ENCODE measurements at places on chromosomes 12 and 14.

DNA sequence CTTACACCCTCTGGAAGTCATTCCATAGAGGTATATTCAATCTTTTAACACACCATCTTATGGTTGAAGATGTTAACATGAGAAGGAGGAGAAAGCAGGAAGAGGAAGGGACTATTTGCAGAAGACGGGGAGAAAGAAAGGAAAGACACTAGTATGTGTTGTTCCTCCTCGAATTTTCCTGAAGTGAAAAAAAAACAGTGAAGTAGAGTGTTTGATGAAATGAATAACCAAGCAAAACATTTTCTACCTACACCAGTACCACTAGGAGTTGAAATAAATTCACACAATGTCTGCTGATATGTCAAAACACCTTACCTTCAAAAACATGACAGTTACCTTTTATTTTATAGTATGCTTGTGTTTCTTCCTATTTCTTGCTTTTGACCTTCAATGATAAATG is 1.4 kb upstream of the CNOT2 start:
- DNase-seq: no peak

GRCh38 chr12:68129979-68130378 is 29.6 kb downstream of the IFNG start:
- no peak for DNase-seq

- no peak for DNase-seq
These were observed 15.3 kb downstream of the NOC4L start for GRCh38 chr12:132159555-132160003.

DNA sequence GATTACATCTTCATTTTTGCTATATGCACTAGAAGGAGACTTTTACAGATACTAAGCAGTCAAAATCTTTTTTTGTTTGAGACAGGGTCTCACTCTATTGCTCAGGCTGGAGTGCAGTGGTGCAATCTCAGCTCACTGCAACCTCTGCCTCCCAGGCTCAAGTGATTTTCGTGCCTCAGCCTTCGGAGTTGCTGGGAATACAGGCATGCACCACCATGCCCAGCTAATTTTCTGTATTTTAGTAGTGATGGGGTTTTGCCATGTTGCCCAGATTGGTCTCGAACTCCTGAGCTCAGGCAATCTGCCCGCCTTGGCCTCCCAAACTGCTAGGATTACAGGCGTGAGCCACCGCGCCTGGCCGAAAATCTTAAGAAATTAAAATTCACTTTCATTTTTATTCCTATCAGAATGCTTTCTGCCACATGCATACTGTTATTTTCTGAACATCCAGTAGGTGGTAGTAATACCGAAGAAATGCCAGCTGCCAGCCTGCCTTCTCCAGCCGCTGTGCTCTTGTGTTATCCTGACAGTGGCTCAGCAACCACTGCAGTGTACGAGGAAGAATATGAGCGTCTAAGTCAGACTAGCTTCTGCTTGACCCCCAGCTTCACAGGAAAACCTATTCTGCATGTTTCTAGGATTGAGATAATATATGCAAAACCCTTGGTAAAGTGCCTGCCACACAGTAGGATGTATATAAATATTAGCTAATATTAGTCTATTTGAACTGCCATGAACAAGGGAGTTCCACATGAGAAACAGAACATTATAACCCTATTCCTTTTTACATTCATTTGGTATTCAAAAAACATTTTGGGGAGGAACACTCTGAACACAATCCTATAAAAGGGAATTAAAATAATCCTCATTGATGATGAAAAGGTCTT is 54.2 kb downstream of the RPAP3 start:
- peak; percentile 58 for DNase-seq

GRCh38 chr12:117052386-117053049 is 46.7 kb downstream of the TESC start:
- no peak for DNase-seq

DNA sequence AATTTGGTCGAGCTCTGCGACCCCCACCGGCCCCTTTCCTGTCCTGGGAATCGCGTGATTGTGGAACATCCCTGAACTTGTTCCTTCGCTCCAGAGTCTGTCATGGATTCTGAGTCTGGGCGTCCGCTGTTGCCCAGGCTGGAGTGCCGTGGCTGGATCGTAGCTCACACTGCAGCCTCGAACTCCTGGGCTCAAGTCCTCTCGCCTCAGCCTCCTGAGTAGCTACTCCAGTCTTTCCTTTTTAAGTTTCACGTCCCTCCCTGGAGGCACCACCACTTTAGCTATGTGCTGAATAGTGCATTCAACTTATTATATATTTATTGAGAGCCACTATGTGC is 698 bp downstream of the ACOT6 start:
- DNase-seq: no peak

DNA sequence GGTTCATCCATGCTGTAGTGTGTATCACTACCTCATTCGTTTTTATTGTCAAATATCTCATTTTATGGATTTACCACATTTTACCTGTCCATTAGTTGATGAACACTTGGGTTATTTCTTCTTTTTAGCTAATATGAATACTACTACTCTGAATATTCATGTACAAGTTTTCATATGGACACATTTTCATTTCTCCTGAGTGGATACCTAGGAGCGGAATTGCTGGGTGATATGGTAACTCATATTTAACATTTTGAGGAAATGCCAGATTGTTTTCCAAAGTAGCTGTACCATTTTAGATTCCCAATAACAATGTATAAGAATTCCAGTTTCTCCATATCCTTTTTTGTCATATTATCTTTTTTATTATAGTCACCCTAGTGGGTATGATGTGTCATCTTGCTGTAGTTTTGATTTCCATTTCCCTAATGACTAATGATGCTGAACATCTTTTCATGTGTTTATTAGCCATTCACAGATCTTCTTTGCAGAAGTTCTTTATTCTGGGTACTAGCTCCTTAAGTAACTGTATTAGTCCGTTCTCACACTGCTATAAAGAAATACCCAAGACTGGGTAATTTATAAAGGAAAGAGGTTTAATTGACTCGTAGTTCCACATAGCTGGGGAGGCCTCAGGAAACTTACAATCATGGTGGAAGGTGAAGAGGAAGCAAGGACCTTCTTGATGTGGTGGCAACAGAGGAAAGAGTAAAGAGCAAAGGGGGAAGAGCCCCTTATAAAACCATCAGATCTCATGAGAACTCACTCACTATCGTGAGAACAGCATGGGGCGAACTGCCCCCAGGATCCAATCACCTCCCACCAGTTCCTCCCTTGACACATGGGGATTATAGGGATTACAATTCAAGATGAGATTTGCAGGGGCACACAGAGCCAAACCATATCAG is 11.9 kb downstream of the NRDE2 start:
- no peak for DNase-seq

DNA sequence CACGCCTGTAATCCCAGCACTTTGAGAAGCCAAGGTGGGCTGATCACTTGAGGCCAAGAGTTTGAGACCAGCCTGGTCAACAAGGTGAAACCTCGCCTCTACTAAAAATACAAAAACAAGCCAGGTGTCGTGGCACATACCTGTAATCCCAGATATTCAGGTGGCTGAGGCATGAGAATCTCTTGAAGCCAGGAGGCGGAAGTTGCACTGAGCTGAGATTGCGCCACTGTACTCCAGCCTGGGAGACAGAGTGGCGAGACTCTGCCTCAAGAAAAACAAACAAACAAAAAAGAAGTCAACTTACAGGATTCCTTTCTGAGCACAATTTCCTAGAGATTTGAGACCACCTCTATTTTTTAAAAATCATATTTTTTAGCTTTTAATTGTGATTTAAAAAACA is 45.3 kb downstream of the DGLUCY start:
- DNase-seq: no peak

DNA sequence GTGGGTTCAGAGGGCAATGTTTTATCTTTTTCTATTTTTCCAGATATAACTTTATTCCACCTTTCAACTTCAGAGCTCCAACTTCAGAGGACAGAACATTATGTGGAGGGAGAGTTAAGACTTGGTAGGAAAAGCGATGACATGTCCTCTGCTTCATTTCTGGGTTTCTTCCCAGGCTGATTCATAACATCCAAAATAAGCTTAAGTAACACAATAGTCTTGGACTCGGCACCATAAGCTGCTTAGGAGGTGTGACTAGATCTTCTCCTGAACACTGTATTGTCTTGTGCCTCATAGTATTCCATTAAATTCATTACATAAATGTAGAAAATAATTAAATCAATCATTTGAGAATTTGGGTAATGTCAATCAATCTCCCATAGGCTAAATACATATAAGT is 95.5 kb upstream of the PDE3A start:
- DNase-seq: no peak

- no peak for DNase-seq
These were observed 123.4 kb downstream of the PTPRQ start for GRCh38 chr12:80567401-80567800.

DNA sequence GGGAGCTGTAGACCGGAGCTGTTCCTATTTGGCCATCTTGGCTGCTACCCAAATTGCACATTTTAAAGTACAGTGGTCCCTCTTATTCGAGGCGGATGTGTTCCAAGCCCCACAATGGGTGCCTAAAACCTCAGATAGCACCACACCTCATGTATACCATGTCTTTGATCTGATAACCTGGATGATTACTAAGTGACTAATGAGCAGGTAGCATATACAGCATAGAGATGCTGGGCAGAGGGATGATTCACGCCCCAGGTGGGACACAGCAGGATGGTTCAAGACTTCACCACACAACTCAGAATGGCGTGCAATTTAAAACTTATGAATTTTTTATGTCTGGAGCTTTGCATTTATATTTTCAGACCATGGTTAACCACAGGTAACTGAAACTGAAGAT is 255.0 kb downstream of the AKAP6 start:
- no peak for DNase-seq

DNA sequence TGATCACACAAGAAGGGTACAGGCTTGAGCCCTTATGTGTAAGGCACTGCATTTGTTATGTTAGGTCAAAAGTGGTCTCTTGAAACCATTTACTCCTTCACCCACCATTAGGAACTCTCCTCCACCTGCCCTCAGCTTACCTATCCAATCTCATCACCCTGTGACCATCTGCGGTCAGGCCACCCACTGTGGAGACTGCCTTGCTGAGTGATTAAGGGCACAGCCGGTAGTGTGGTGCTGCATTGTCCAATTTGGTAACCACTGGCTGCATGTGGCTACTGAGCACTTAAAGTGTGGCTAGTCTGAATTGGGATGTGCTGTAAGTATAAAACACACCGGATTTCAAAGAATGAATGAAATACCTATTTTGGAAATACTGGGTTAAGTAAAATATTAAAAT is 177.1 kb upstream of the PARP11 start:
- DNase-seq: no peak

DNA sequence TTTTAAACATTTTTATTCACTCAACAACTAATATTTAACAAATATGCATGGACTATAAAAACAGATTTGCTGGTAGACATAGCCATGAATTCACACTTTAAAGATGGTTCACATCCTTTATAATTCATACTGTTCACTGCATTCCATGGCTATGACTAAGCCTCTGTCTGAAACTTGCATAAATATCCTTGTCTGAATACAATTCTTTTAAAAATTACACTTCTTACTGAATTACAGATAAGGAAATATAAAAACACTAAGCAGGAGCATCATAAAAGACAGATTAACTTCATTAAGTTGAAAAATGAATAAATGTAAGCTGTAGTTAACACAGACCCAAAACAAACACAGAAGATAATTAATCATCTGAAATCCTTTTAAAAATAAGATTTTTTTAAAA is 53.8 kb downstream of the GXYLT1 start:
- no peak for DNase-seq

- DNase-seq: peak; percentile 62
These were observed 7.4 kb downstream of the SCARB1 start for GRCh38 chr12:124856132-124856841.

DNA sequence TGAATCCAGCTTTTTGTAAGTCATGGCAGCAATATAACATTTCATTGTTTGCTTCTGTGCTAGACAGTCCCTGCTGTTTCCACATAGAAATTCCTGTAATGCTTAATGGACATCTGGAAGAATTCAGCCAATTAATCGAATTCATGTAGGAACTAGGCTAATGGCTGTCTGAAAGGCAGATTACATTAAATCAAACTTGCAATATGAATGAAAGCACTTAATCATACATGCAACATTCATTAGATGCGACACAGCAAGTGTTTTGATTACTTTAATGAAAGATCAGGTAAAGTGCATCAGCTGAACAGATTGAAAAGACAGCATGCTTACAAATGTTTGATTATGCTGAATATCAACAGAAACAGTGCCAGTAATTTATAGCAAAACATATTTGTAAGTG is 24.1 kb upstream of the INSM2 start:
- no peak for DNase-seq

GRCh38 chr12:113403435-113404415 is at the start of gene SDS:
SDS (minus strand) TSS chr12:113403887; CDS start chr12:113399708, 4,179 bp downstream.
- DNase-seq: peak; percentile 79

DNA sequence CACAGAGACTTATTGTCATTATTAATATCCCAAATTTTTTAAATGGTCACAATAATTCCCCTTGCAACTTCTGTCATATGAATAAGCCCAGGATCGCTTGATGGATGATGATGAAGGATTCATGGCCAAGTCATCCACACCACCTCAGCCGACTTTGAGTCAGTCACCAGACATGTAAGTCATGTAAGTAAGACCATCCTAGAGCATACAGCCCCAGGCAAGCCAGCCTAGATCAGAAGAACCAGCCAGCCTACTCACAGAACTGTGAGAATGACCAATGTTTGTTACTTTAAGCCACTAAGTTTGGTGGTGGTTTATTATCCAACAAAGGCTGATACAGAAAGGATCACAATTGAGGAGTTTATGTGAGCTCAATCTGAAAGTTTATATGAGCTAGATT is 341.8 kb downstream of the NRXN3 start:
- DNase-seq: no peak

DNA sequence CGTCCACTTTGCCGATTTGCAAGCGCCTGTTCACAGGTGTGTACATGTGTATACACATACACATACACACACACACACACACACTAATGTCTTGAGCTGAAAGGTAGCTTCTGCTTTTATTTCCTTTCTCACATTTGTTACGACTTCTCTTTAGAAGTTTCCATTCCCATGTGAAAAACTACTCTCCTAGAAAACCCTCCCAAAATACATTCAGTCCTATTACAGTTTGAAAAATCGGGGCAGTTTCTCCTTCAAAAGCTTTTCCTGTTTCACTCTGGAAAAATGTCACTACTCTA is 3.9 kb downstream of the BLTP3B start:
- no peak for DNase-seq

- no peak for DNase-seq
These were observed 97.8 kb downstream of the SLC6A15 start for GRCh38 chr12:84814664-84815245.

DNA sequence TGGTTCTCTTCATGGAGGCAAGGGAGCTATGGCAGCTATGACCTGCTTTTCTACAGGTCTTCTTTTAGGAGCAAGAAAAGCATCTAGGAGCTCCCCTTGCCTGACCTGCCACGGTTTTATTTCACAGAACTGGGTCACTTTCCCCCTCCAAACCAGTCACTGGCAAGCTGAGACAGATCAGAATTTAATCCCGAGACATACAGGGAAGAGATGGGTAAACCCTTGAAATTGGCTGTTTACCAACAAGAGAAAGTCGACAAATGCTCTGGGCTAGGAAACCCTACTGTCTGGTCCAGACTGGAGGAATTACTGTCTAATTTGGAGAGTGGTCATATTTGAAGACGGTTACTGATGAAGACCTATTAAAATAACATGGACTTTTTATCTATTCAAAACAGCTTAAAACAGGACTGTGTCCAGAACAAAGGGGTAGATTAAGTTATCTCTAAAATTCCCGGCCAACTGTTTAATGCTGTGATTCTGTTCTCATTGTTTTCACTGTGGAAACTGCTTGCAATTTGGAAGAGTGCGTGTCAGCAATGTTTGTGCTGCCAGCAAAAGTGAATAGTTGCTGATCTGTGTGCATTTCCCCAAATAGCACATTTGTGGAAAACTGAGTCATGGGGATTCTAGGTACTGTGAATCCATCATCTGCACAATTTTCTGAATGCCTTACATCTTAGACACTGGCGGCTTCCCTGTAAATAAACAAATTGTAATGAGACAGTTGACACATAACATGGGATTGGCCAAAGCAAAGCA is 73.4 kb upstream of the EEA1 start:
- peak; percentile 54 for DNase-seq

Measured in ovary (tissue), 10 donors.